ENCODE measurements at places on chromosomes 5 and 9.
A peak's percentile ranks its signal among the peaks of the same experiment; 100 is the strongest.

DNA sequence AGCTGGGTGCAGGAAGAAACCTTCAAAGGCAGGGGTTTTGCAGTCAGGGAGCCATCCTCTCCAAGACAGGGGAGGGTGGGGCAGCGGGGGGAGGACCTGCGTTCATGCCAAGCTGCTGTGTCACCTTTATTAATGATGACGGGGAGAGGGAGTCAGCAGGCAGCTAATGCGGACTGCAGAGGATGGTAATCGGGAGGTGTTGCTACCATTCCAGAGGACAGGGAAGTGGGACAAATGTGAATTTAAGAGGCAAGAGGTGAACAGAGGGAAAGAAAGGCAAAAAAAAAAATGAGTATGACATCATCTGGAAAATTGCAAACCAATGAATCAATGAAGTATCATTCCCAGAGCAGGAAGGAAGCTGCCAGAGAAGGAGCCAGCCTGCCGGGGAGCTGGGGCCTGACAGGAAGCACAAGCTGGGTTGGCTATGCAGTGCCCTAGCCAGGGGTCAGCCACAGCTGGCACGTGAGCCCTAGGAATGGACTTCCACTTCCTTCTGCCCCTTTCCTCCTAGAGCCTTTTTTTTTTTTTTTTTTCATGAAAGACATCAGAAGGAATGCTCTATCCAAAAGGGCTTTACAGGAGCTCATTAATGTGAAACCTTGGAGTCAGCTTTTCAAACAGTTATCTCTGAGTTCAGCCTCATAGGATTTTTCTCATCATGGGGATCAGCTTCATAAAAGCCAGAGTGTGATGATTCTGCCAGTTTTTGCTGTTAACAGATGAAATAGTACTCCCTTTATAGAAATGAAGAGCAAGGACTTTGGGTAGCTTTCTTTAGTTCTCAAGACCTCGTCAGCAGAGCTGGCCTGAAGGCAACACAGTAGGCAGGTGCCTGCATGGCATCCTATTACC is 9.2 kb downstream of the INSYN2B start:
- DNase-seq = no peak

DNA sequence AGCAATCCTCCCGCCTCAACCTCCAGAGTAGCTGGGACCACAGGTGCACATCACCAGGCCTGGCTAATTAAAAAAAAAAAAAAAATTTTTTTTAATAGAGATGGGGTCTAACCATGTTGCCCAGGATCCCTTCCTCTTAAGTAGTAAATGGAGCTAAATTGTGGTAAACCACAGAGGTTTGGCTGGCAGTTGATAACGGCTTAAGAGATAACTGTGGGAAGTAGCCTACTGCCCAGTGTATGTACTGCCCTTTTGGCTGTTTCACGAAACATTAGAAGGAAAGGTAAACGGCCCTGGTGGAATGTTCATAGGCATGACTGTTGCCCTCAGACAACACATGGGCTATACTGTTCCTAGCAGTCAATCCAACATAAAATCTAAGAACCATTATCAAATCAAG is 44.4 kb downstream of the HMGCR start:
- DNase-seq = no peak

DNA sequence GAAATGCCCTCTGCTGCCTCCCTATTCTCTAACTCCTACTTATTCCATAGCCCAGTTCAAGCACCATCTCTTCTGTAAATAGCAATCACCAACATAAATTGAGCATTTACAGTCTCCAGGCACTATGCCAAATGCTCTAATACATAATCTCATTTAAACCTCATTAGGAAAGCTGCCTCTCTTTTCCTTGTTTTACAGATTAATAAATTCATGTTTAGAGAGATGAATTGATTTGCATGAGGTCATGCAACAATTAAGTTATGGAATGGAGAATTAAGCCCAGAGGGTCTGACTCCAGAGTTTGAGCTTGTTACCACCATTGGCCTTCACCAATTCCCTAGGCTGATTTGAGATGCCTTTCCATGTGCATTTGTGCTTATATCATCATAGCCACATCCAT is 23.4 kb upstream of the RFX3 start:
- no peak for DNase-seq

DNA sequence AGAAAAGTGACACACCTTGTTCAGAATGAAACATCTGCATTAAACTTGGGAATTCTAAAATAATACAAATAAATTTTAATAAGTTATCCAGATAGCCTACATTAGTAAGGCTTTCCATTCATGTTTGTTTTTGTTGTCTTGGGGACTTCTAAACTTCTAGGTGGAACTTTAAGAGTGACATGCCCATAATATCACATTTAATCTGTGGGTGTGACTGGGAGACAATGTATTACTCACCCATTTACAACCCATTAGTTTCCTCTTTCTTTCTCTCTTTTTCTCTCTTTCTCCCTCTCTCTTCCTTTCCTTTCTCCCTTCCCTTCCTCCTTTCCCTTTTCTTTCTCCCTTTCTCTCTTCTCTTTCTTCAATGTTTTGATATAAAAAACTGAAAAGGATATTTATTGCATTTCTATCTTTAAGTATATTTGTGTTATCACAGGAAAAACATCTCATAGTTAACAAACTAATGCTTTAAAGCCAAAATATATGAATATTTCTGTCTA is 12.5 kb upstream of the PTGER4 start:
- DNase-seq = no peak

- no peak for DNase-seq
Measured at GRCh38 chr5:27266184-27266583, 227.8 kb upstream of the CDH9 start.

- no peak for DNase-seq
Measured at GRCh38 chr5:16577677-16578076, 39.1 kb downstream of the RETREG1 start.

DNA sequence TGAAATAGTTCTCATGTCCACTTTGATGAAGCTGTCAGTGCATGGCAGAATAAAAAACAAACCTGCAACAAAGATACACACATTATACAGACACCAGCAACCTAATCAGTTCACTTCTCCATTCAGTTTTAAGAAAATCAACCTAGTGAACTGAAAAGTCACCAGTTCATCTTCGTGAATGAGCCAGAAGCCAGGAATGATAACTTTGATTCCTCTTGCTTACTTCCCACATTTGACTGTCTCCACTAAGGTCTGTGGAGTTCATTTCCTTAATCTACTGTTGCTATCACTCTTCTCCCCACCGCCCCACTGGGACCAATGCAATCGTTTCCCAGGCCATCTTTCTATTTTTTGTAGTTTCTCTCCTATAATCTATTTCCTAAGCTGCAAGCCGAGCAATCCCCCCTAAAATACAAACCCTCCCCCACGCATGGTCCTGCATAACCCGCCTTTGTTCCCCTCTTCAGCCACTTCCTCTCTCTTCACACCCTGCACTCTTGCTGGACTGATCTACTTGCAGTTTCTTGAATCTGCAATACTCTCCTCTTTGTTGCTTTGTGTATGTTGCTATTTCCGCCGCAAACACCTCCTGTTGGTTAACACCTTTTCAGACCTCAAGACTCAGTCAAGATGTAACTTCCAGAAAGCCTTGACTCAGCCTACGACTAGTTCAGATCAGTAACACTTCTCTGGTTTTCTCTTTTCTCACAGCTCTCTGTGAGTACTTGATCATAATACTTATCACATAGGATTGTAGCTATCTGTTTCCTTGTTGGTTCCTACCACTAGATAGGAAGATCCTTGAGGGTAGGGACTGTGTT is 16.6 kb downstream of the STOM start:
- peak; percentile 48 for DNase-seq

DNA sequence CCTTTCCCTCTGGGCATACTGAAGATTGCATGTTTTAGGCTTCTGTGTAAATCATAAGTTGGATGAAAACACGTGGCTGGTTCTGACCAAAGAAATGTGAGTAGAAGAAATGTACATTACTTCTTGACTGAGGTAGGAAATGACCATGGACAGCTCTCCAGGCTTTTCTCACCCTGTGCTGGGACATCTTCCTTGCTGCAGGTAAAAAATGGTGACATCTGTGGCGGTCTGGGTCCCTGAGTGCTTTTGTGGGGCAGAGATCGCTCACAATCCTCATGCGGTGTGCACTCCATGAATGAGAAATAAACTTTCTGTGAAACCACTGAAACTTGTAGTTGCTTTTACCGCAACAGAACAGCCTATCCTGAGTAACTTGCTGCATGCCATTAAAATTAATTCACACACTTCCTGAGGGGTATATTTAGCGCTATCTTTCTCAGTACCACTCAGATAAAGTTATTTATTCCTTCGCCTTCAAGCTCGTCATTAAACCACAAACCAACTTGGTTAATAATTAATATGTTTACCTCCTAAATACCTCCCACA is 730.4 kb downstream of the EFNA5 start:
- no peak for DNase-seq

GRCh38 chr5:54401515-54401914 is 54.0 kb upstream of the HSPB3 start:
- DNase-seq = no peak

GRCh38 chr5:138884554-138884953 is 9.4 kb upstream of the LRRTM2 start:
- DNase-seq = no peak

- DNase-seq = no peak
Measured at GRCh38 chr5:82356021-82356420, 77.9 kb upstream of the RPS23 start.

GRCh38 chr9:136499935-136500910 is 17.4 kb upstream of the SEC16A start:
- DNase-seq = no peak

DNA sequence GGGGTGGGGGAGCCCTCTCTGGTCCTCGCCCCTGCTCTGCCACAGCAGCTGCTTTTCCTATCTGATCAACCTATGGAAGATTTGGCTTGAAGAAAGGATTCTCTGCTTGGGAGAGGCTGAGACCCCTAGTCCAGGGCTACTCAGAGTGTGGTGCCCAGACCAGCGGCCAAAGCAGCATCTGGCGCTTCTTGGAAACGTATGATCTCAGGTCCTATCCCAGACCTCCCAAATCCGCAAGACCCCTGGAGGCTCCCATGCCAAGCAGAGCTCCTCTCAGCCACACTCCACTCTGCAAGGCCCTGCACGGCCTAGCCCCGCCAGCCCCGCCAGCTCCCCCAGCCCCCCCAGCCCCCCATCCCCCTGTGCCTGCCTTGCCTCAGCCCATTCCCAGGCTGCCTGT is 181.7 kb downstream of the GAPVD1 start:
- DNase-seq = no peak

- no peak for DNase-seq
Measured at GRCh38 chr5:36792560-36793180, 83.9 kb upstream of the NIPBL start.

GRCh38 chr5:179978792-179979191 is 71.1 kb upstream of the TBC1D9B start:
- DNase-seq = no peak

- no peak for DNase-seq
Measured at GRCh38 chr5:15249152-15249551, 250.8 kb upstream of the FBXL7 start.

DNA sequence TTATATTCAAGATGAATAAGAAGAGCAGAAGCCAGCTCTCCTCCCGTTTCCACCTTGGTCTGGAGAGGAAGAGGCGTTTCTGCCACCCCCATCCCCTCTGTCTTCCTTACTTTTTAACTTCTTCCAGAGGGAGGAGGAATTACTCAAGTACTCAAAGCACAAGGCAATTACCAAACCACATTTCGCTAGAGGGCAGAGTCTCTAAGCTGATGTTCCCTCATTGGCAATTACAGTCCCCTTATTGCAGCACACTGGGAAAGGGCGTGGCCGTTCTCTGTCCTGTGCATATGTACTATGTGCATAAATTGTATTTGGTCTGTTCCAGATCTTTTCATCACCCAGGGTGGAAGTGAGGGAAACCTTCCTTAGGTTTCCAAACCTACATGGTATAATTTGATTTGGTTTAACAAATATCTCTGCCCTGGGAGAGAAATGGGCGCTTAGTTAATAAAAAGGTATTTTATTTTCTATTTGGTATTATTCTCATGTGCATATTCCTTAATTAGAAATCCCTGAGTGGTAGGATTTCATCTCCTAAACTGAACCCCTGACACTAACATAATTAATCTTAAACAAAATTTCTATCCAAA is 29.8 kb upstream of the ALDOB start:
- no peak for DNase-seq

- DNase-seq = no peak
Measured at GRCh38 chr9:75239176-75239575, 150.9 kb downstream of the OSTF1 start.

- no peak for DNase-seq
Measured at GRCh38 chr9:88391921-88392320, 3.7 kb downstream of the SPIN1 start.

GRCh38 chr5:78747055-78747454 is 98.5 kb upstream of the LHFPL2 start:
- DNase-seq = no peak

GRCh38 chr9:38707885-38708637 is 11.9 kb downstream of the FAM240B start:
- DNase-seq = no peak

GRCh38 chr5:30997681-30998080 is 195.8 kb upstream of the CDH6 start:
- no peak for DNase-seq

DNA sequence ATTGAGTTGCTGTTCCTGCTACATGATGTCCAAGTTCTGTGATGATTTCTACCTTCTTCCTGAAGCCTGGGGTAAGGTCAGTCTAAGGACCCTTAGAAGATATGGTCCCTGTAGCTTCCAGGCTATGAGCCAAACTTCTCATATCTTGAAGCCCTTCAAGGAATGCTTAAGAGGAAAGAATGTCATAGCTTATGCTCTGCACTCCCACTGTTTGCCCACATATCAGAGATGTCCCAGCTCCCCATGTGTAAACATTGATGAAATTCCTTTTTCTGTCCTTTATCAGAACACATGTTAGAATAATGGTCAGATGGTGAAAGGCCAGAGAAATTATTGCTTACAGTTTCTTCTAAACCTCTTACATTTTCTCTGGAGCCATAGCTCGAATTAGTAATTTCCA is 41.4 kb upstream of the RUSC2 start:
- no peak for DNase-seq

GRCh38 chr5:139660105-139660922 is 12.2 kb downstream of the CXXC5 start:
- DNase-seq = no peak

- no peak for DNase-seq
Measured at GRCh38 chr9:88583901-88584596, 49.1 kb downstream of the NXNL2 start.

DNA sequence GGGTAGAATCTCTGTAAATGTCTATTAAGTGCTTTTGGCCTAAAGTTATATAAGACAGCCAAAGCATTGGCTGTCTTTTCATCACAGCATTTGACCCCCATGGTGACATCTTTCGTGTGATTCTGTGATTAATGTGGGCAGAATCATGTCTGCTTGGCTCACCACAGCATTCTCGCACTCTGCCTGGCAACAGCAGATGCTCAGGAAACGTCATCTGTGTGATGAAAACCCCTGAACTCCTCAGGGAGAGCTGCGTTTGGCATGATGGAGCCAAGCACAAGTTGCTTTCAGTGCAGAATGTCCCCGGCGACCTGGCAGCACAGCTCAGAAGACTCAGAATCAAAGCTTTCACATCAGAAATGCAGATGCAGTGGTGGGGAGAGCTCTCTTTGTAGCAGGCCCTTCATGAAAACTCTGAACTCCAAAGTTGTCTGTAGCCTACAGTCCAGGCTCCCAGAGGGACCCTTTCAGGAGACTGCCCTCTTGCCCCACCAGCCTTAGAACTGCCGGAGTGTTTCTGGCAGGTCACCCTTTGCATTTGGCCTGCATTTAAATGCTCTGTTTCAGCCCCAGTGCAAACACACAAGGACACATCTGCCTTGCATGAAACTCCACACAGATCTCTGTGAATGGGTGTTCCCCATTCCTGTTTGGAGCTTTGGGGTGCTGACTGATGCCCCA is 155.6 kb upstream of the PANK3 start:
- no peak for DNase-seq

- no peak for DNase-seq
Measured at GRCh38 chr9:3337515-3338225, 188.1 kb downstream of the RFX3 start.

- no peak for DNase-seq
Measured at GRCh38 chr9:96425500-96426169, 7.5 kb upstream of the ZNF367 start.

Data from stimulated activated CD8-positive, alpha-beta memory T cell treated with anti-CD3 and anti-CD28 coated beads, Interleukin-7, amount 100 ng/mL, for 4 hours (primary cell).